ENCODE measurements at places on chromosomes 3 and 15.

GRCh38 chr3:194126790-194127189 is 9.2 kb upstream of the HES1 start:
- DNase-seq, result no peak

DNA sequence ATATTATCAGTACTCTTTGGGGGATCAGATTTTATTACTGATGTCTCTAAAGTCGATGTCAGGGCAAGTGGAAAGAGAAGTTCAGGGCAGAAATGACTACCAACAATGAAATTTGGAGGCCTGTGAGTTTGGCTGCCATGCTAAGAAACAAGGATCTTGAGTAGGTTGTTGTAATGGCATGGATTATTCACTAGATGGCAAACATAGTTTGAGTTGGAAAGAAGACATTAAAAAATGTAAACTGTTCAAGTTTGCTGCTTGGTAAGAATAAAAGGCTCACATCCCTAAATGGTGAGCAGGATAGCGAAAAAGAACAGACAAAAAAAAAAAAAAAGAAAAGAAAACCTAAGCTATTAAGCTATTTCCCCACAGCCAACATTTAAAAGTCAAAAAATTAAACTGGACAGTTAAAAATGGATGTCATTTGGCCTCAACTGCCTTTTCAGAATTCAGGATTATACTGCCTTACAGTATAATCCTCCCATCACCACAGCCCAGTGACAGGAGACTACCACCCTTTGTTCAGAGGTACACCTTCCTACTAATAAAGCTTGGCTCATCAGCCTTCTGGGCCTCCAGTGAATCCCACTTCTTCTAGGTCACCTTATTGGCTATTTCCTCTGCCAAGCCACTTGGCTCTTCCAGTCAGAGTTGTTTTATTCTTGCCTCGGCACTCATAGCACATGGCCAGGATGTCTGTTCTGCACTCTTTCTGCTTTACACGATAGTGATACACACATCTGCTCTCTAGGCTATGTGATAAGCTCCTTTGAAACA is 163.7 kb downstream of the PLD1 start:
- peak; percentile 51 for DNase-seq

- no peak for DNase-seq
These were observed 120.2 kb upstream of the MBNL1 start for GRCh38 chr3:152148579-152148978.

DNA sequence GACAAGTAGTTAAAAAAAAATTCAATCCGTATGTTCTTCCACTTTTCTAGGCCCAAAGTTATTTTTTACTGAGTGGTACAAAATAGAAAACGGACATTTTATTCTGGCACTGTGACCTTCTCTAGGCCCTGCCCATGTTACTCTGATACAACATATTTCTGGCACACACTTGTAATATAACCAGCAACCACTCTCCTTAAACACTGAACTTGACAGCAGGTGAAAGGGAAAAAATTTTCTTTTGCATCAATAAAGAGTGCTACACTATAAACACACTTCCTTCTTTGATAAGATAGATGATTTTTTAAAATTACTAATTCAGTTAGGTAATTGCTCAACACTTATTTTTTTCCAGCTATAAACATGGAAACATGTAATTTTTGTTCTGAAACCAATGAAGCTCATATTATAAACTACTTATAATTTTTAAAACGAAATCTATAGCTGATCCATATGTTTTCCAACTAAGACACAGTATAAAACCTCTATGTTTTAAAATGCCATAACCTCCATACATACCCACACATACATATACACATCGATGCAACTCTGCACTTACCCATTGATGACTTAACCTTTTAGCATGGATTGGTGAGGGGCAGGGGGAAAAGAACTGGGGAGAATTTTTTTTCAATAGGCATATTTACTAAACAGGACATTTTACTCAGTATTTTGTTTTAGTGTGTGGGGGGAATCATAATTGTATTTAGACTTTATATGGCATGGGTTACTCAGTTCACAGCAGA is 5.3 kb upstream of the CTNNB1 start:
- no peak for DNase-seq

GRCh38 chr3:46935168-46935858 is 41.2 kb downstream of the CCDC12 start:
- peak; percentile 98 for DNase-seq

- no peak for DNase-seq
These were observed 86.2 kb upstream of the LRTM1 start for GRCh38 chr3:55014081-55014480.

- DNase-seq, result peak; percentile 18
These were observed 33.9 kb downstream of the ANP32A start for GRCh38 chr15:68786753-68787152.

DNA sequence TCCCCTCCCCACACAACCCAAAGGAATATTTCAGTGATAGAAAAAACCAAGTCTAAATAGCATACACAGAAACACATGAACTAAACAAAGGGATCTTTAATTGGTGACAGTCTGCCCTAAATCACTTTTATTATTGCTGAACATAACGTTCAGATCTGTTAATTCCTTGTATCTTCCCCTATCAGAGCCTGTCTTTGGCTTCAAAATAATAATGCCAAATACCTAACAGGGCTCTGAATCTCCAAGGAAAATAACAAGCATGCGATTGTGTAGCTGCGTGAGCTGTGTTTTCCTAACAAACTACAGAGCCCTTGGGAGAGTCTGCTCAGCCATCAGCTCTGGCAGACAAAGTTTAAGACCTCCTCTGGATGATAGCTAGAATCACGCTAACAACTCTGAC is 1010.1 kb downstream of the ROBO1 start:
- no peak for DNase-seq

DNA sequence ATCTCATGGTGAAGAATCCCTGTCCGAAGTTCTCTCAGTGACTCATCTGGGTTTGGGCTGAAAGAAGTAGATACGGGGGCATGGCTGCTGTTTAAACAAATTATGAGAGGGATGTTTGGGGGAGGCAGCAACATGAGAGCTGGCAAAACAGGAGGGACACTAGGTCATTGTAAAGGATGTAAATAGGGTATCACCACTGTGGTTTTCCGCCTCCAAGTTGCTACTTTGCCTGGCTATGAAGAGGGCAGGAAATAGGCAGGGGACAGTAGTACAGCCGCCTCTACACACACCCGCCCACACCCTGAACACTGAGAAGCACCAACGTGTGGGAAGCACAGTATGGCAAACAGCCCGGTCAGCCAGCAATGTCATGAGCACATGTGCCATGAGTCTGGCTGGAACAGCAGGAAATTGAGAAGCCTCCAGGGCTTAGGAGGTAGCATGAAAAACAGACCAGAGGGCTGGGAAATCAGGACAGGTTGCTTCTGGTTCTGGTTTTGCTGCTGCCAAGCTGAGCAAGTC is 17.1 kb downstream of the HEXA start:
- peak; percentile 91 for DNase-seq

DNA sequence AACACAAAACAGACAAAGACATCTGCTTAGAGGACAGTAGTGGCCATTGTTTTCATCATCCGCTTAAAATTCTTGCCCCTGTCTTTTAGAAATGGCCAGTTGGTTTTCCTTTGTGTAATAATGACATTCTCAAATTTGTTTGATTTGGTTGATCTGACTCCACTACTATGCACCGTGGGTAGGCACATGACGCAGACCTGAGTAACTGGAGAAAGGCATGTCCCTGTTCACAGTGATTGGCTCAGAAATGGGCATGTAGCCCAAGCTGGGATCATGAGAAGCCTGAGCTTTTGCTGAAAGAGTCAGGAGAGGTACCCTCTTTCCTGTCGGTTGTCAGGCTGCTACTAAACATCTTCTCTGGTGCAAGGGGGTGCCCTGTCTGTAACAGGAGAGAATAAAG is 36.6 kb upstream of the MAGI1 start:
- peak; percentile 77 for DNase-seq

DNA sequence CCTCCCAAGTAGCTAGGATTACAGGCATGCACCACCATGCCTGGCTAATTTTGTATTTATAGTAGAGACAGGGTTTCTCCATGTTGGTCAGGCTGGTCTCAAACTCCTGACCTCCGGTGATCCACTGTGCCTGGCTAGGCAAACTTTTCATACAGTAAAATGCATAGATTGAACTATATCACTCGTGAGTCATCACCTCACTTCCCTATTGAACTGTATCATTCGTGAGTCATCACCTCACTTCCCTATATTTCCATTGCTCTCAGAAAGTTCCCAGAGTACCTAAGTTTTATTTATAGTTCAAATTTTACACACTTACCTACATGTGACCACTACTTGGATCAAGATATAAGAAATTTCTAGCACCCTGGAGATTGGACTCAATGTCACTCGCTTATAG is 73.6 kb upstream of the ACAD9 start:
- DNase-seq, result peak; percentile 55

DNA sequence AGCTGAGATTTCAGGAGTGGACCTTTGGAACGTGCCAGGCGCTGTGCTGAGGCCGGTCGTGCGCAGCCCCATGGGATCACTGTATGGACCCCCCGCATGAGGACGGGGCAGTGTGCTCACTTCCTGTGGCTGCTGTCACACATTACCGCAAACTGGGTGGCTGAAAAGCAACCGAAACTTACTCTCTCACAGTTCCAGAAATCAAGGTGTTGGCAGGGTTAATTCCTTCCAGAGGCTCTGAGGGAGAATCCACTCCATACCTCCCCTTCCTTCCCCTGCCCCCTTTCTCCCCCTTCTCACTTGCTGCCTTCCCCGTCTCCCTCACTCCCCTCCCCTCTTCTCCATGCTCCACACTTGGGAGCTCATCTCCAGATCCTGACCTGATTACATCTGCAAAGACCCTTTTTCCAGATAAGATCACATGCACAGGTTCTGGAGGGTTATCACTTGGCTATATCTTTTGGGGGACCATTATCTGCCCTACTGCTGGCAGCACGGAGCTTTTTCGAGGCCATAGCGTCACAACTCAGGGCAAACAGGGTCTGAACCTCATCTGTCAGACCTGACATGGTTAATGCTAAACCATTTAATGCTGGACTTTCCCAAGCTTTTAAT is 41.2 kb downstream of the KLF13 start:
- DNase-seq, result no peak

DNA sequence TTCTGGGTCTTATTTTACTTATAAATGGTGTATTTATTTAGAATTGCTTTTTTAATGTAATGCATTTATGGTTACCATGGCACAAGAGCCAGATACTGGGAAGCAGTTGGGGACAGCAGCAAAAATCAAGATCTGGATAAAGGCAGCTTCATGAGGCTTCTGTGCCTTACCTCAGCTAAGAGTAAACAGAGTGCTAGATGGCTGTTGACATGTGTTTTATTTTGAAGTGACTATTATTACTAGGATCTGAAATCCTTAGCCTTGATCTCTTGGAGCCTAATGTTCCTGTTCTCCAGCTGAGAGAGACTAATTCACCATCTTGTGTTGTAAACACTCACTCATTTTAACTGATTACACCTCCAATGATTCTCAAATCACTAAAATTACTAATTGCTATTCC is 317.8 kb downstream of the LPP start:
- DNase-seq, result no peak

DNA sequence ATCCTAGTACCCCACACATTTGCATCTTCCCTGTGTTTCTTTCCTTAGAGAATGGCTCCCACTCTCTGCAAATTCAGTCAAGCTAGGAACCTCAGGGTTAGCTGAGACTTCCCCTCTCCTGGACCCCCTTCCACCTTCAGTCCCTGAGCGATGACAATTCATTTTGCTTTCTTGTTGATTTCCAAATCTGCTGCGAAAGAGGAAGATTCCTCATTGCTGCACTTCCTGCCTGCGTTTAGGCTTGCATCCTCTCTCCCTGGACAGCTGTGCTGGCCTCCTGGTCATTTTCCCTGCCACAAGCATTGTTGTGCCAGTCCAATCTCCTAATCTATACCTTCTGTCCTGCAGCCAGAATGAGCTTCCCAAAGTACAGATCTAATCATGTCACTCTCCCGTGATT is 12.3 kb upstream of the DGKG start:
- no peak for DNase-seq

DNA sequence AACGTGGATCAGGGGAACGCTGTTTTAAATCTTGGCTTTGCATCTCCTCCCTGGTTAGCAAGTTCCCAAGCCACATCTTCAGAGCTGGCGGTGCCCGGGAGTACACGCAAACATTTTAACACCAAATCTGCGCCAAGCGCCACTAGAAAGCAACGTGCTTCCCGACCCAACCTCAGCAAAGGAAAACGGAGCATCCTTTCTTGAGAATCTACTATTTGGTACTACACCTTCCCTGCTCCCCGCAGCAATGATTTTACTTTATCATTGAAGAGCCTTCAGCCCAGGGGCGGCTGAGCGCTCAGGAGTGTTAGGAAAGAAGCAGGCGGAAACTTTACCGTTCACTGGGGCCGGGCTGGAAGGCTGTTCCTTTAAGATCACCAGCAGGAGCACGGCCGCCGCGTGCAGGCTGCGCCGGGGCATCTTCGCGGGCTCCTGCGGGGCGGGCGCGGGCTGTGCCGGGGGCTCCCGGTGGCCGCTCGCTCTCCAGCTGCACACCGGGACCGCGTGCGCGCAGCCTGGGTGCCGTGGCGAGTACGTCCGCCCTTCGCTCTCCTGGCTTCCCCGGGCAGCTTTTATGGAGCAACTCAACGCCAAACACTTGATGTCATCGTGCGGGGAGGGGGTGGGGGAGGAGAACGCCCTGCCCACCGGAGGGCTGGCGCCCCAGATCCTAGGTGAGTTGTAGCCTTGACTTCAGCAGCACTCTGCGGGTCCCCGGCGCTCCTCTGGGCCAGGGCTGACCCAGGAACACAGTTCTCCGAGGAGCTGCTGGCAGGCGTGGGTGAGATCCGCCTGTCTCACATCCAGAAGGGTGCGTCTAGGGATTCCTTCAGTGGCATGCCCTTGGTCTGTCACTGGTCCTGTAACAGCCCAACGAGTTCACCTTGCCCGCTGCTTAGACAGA is at the start of gene CA12:
Gene CA12 (minus strand): TSS at position 546 of the 904 bp plus-strand sequence. CDS start 126 bp downstream, at position 420.
- DNase-seq, result peak; percentile 56

DNA sequence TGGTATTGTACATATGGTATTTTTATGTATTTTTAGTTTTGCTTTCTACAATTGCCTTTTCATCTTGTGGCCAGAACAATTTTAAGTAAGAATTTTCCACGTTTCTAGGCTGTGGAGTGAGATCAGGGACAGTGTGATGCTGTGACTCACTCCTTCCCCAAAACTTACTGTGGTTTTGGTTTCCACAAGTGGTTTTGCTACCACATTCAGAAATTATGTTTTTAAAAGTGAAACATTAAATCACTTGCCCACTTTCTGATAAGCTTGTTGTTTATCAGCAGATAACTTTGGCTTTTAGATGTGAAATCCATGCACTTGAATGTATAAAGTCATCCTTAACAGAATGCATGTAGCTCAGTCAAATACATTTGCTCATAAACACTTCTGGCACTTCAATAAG is 192.2 kb upstream of the THRB start:
- DNase-seq, result peak; percentile 45

- no peak for DNase-seq
These were observed 922 bp upstream of the TAMM41 start for GRCh38 chr3:11847607-11848006.

DNA sequence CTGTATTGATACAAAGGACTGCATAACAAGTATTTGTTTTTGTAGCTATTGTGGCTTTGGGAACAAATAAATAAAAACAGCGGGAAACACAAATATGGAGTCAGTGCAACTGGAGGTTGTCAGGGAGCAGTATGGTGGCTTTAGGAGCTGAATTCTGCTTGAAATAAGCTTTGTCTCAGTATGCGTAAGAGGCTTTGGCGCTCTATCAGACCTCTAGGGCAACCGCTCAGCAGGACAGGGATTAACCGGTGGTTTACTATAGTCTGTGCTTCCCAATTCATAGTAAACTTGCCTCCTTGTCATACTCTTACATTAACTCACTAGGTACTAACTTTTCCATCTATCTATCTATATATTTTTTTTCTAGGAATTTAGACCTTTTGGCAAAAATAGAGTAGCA is 104.6 kb downstream of the ZIC1 start:
- DNase-seq, result no peak
